Activated CD8-positive, alpha-beta memory T cell treated with anti-CD3 and anti-CD28 coated beads for 1 hour (primary cell): ENCODE measurements at places on chromosomes 16 and 17.

DNA sequence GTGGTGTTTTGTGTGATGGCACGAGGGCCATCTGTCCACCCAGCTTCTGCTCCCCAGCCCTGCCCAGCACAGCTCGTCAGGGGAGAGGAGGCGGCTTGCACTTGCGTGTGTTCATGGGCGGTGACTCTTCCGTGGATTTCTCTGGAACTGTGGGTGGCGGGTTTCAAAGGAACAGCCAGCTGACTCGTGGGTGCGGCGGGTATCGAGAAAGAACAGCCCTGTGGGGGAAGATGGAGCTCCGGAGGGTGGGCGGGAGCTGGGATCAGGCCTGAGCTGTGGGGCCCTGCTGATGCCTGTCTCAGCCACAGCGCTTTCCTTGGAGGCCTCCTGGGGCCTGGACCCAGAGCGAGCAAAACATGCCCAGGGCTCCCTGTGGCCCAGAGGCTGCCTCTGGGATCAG lies 13.2 kb downstream of the NAGPA start:
- DNase-seq: no peak

- no peak for DNase-seq
Measured at GRCh38 chr17:72466606-72467005, 345.8 kb downstream of the SOX9 start.

GRCh38 chr16:50611332-50611934 lies 63.2 kb downstream of the NKD1 start:
- no peak for DNase-seq

- no peak for DNase-seq
Measured at GRCh38 chr16:82888591-82889001, 261.8 kb downstream of the CDH13 start.

- no peak for DNase-seq
Measured at GRCh38 chr17:56452461-56452860, 141.0 kb upstream of the NOG start.
